ENCODE measurements at places on chromosomes 7 and 10.
A peak's percentile ranks its signal among the peaks of the same experiment; 100 is the strongest.

GRCh38 chr7:106959753-106960152 is 84.8 kb upstream of the PRKAR2B start:
- no peak for DNase-seq

DNA sequence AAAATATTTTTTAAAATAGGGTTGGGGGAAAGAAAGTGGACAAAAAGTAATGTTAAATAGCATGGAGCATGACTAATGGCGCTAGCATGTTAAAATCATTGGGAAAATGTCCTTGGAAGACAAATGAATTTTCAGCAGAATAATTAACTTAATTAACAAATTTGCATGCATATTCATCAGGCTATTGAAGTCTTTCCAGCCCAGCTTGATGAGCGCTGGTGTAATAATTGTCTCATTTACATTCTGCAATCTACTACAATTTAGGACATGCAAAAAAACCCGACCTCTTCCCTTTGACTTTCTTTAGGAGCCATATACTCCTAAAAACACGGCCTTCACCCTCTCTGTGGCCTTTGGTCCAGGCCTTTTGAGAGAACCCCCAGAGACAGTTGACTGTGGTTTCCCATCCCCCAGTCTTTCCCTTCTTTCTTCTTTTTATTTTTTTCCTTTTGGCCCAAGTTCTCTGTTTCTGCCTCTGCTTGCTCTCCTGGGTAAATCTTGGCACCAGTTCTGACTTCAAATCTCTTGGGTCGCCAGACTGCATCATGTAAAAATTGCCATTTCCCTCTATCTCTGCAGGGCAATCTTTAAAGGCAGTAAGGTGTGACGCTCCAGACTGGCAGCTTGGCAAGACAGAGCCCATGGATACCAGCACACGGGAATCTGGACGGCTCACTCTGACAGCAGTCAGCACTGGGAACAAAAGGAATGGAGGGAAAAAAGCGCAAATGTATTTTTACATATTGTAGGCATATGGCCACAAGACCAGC is 105.5 kb downstream of the NEUROD6 start:
- no peak for DNase-seq

DNA sequence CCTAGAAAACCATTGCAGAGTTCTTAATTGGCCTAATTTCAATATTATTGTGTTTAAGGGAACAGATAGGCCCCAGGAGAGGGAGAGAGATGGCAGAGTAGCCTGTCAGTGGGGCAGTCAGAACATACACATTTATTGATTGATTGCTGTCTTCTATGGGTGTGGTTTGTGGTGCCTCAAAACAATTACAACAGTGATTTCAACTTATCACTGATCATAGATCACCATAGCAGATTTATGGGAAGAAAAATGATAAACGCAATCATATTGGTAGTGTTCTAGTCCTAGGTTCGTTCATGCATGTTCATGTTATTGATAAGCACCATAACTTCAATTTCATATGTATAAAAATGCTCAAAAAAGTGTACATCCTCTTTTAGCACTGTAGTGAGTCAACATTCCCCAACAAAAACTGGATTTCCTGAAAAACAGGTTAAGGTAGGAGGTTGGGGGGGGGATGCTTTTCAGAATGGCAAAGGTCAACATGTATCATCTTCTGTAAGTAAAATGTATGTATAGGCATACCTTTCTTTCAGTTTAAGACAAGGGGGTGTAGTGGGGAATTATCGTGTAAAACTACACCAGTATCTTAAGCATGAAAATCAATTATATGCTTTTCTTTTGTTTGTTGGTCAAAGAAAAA is 1.1 kb upstream of the TNKS2 start:
- DNase-seq: no peak

DNA sequence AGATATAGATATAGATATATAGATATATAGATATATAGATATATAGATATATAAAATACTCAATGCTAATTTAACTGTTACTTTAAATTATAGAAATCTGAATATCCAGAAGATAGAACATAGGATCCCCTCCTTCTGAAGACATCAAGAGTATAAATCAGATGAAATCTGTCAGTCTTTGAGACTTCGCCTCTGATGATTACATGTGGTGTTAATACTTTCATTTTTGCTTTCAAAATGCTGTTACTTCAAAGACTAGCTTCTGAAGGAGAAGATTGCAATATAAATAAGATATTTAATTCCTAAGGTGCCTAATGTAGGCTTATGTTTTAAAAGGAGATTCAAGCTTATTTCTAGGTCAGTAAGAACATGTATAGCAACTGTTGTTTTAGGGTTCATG is 180.4 kb downstream of the TSPAN12 start:
- no peak for DNase-seq

- no peak for DNase-seq
Observed at GRCh38 chr7:35712563-35713226, 17.8 kb upstream of the HERPUD2 start.

DNA sequence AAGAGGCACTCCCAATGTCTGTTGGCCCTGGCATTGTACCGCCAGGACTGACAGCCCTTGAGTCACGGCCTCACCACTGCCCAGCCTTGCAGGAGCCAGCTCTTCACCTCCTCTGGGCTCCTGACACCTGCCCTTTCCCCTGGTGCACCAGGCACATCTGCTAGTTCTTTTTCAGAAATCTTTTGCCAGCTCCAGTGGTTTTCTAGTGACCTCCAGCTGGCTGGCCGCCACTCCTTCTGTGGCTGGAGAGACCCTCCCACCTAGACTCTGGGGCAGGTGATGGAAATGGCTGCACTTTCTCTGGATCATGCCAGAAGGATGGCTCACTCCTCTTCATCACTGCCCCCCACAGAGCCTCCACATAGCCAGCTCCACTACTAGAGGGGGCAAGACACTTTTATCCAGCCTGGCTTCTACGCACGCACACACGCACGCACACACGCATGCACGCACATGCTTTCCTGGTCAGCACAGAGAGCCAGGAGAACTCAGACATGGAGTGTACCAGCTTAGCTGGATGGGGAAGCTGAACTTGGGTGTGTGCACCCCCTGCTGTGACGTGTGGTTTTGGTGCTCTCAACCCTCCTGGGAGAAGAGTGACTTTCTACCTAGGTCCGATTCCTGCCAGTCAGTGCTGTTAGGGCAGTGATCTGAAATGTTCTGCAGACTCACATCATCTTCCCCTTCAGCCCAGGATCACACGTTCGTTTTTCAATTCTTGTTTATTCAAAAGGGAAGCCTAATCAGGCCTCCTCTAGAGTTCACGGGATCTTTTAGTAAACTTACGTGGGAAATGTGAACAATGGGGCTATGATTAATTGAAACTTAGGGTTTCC is 222.0 kb downstream of the PRPF18 start:
- DNase-seq: no peak

DNA sequence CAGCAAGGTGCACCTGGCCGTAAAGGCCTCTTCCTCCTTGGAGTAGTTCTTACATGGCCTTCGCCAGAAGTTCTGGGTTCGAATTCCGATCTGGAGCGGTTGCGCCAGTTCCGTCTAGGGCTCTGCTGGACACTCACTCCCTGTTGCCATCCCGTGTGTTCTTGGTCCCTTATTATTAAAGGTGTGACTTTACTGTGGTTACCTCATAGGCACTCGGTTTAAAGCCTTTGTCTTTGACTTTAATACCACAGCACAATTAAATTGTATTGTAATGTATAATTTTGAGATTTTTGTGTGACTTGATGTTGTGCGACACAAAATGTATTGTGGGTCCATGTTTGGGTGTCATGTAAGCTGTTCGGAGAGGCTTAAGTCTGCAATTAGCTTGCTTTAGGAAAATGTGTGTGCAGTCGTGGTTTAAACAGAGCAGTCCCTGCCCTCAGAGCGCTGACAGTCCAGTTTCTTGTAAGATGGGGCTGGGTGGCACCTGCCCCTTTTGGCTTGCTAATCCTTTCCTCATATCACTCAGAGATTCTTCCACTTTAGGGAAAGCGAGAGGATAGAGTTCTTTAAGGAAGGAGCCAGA is 919 bp downstream of the INPP5F start:
- no peak for DNase-seq

GRCh38 chr7:114160925-114161324 is 242.1 kb upstream of the PPP1R3A start:
- no peak for DNase-seq

- no peak for DNase-seq
Observed at GRCh38 chr10:26890956-26891355, 30.2 kb upstream of the ABI1 start.

- no peak for DNase-seq
Observed at GRCh38 chr10:31320550-31321211, 1.7 kb downstream of the ZEB1 start.

DNA sequence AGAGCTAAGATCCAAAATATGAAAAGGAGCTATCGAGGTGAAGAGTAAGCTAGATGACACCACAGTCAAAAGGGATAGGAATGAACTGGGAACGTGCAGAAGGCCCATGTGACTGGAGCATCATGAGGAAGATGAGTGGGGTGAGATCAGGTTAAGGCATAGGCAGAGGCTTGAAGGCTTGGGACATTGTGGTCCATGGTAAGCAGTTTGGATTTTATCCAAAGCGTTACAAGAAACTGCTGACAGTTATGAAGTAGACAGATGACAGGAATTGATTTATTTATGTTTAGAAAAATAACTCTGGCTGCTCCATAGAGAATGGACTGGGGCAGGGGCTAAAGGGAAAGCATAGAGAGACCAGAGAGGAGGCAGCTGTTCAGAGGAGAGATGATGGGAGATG is 18.1 kb upstream of the PANK1 start:
- no peak for DNase-seq

DNA sequence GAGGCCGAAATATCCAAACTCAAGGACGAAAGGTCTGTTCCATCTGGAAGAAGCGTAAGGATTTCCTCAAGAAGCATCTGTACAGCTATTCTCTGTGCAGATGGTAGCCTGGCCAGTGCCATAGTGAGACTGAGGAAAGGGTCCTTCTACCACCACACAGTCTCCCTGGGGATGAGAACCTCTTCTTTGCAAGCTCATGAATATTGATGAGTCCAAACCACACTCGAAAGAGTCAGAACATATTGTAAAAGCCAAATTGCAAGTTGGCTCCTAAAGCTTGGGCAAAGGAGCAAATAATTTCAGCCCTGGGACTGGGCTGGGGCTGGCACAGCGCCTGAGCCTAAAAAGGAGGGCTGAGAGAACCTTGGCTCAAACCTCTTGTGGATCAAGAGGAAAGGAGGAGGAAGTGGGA is 66.1 kb upstream of the PIP4K2A start:
- no peak for DNase-seq

DNA sequence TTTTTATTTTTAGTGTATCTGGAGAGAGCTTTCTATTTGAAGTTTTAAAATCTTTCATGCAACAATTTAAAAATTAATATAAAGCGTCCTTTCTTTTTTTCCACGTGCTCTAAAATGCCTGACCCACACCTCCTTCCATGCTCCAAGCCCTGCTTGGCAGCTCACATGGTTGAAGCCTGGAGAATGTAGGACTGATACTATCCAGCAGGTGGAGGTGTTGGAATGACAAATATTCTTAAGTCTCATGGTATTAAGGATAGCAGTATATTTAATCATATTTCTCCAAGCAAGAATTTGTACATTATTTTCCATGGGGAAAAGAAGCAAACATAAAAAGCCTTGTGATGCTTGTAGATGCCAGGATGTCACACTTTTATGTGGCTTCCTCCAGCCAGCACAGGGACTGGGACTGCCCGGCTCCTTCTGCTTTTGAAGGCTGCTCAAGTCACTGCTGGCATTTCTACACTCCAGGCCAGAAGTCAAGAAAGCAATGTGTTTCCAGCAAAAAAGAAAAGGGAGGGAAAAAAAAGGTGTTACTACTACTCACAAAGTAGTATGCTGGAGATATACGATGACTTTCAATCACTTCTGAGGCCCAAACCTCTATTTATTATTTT is 49.7 kb downstream of the BZW2 start:
- no peak for DNase-seq

GRCh38 chr10:73653701-73654100 is 2.1 kb downstream of the SYNPO2L start:
- DNase-seq: no peak

DNA sequence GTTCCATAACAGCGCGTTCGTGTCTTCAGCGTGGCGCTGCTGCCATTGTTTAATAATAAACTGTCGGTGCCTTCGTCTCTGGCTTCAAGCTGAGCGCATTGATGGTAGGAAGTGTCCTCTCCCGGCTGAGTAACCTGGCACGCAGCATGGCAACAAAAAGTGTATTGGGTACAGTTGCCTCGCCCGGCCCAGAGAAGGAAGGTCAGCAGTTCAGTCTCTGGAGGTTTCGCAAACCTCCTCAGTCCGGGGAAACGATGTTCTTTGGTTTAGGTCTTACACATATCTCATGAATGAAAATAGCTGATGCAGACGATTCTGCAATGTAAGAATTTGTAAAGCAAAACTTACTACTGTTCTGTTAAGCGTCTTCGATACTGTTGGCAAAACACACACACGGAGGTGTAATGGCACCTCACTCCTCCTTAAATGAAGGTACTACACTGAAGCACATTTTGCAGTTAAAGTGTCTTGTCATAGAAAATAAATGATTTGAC is 739 bp upstream of the CCDC186 start:
- peak; percentile 10 for DNase-seq

DNA sequence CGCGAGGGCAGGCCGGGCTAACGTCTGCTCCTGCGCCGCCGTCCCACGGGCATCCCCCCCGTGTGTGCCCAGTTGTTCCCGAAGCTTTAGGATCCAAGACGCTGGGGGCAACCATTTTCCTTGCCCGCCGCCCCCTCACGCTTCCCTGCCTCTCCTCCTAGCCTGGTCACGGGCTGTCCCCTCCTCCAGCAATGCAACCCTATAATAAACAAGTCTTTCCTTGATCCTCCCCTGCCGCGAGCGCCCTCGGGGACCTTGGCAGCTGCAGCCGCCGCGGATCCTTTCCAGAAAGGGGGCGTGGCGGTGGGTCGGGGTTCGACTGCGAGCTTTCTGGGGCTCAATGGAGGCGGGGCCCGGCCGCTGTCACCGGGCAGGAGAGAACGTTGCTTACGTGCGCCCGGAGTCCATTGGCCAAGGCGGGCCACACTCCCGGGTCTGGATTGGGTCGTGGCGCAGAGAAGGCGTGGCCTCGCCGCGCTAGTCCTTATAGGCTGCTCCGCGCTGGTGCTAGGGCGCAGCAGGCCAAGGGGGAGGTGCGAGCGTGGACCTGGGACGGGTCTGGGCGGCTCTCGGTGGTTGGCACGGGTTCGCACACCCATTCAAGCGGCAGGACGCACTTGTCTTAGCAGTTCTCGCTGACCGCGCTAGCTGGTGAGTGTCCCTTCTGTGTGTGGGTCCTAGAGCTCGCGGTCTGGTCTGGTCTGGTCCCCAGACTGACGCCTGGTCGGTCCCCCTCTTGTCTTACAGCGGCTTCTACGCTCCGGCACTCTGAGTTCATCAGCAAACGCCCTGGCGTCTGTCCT is at the start of gene DDIT4:
DDIT4 (plus strand) TSS at position 515 of the 803 bp plus-strand sequence. CDS start 293 bp downstream, outside the sequence.
- peak; percentile 94 for DNase-seq

GRCh38 chr7:104804696-104805095 is 209.3 kb upstream of the KMT2E start:
- DNase-seq: no peak

Data from stimulated activated CD8-positive, alpha-beta memory T cell treated with anti-CD3 and anti-CD28 coated beads, Interleukin-15, amount 100 ng/mL, for 24 hours (primary cell).